ENCODE measurements at places on chromosomes 11 and 22.

DNA sequence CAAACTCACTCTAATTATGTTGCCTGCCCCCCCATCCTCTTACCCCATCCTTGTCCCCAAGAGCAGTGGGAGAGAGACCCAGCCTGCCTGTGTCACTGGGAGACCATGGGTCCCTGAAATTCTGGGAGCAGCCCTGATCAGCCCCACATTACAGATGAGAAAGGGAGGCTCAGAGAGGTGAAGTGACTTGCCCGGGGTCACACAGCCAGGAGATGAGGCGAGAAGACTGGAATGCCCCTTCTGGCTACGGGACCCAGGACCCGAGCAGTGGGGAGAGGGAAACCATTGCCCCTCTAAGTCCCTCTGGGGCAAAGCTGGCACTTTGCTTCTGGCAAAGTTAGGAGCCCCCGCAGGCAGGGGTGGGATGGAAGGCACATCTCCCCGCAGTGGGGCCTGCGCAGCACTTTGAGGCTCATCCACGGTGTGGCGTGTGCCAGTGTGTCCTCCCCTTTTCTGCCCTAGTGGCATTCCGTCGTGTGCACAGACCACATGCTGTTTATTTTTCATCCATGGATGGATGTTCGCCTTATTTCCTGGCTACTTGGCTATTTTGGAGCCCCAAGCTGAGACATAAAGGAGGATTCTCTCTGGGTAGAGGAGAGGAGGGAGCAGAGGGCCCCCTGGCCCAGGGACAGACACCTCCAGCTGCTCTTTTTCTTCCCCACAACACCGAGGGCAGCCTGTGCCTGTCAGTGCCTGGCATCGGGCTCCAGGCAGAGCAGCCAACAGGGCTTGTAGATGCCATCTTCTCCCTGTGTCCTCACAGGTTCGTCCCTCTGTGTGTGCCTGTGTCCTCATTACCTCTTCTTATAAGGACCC, 3.7 kb upstream of the FGF3 start:
- peak; percentile 2 for DNase-seq

GRCh38 chr11:86617502-86617901, 54.9 kb downstream of the ME3 start:
- DNase-seq, result no peak

GRCh38 chr22:17785185-17786184, 11.2 kb upstream of the BID start:
- DNase-seq, result peak; percentile 66

- no peak for DNase-seq
Measured at GRCh38 chr22:50711446-50712340, 26.3 kb upstream of the ACR start.

GRCh38 chr11:11620921-11621572, 758 bp downstream of the GALNT18 start:
- peak; percentile 15 for DNase-seq

GRCh38 chr22:33909075-33909458, 11.2 kb downstream of the LARGE1 start:
- no peak for DNase-seq

DNA sequence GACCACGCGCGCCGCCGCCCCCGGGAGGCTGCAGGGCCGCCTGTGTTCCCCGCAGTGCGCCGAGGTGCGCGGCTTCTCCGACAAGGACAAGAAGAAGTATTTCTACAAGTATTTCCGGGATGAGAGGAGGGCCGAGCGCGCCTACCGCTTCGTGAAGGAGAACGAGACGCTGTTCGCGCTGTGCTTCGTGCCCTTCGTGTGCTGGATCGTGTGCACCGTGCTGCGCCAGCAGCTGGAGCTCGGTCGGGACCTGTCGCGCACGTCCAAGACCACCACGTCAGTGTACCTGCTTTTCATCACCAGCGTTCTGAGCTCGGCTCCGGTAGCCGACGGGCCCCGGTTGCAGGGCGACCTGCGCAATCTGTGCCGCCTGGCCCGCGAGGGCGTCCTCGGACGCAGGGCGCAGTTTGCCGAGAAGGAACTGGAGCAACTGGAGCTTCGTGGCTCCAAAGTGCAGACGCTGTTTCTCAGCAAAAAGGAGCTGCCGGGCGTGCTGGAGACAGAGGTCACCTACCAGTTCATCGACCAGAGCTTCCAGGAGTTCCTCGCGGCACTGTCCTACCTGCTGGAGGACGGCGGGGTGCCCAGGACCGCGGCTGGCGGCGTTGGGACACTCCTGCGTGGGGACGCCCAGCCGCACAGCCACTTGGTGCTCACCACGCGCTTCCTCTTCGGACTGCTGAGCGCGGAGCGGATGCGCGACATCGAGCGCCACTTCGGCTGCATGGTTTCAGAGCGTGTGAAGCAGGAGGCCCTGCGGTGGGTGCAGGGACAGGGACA, 2.7 kb downstream of the NLRP6 start:
- DNase-seq, result peak; percentile 43

- peak; percentile 33 for DNase-seq
Measured at GRCh38 chr11:9861860-9862725, 198.2 kb downstream of the SWAP70 start.

GRCh38 chr11:1532014-1532586, 40.0 kb downstream of the DUSP8 start:
- no peak for DNase-seq

GRCh38 chr11:60740573-60740972, 16.1 kb downstream of the MS4A18 start:
- no peak for DNase-seq

DNA sequence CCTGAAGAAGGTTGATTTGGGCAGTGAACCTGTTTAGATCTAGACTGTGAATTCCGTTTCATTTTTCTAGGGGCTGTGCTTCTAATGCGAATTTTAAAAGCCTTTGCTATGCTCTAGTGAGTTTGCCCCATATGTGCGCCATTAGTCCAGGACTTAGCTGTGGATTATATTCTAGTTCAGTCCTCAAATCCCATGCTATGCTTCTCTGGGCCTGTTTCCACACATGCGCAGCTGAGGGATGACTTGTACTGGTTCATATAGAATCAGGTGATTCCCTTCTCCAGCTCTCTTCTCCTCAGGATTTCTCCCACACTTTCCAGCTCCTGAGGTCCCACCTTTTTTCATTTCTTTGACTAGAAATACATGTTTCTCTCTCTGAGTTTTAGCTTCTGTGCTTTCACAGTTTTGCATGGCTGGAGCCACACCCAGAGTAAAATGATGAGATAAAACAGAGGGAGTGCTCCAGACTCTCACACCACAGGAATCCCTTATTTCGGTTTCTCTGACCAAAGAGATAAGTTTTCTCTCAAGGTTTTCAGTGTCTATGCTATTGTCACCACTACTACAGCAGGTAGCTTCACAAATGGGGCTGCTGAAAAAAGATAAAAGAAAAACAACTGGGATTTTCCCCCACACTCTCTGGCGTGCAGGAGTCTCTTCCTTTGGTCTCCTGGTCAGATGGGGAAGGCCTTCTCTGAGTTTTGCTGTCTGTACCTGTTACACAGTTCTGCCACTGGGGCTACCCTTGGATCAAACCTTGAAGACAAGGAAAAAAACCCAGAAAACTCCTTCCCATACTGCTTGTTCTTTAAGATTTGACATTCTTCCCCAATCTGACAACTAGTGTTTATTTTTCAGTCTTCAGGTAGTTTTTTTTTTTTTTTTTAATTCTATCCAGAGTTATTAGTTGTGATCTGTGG, 96.2 kb upstream of the TEAD1 start:
- DNase-seq, result no peak

DNA sequence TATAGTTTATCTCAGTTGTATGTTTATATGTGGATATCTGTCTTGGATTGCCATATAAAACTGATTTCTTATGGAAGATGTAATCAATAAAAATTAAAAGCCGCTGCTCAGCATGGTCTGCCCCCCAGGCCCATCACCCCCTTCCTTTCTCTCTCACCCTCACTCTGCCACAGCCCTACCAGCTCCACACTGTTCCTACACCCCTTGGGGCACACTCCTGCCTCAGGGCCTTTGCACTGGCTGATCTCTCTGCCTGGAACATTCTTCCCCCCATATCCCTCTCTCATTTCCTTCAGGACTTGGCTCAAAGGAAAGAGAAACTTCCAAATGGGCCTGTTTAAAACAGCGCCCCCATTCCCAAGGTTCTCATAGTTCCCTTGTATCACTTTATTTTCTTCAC, 63.1 kb downstream of the LRRC32 start:
- no peak for DNase-seq

GRCh38 chr11:64933213-64933934, 2.3 kb downstream of the GPHA2 start:
- no peak for DNase-seq

- DNase-seq, result no peak
Measured at GRCh38 chr11:10499874-10500601, 40.9 kb downstream of the RNF141 start.

DNA sequence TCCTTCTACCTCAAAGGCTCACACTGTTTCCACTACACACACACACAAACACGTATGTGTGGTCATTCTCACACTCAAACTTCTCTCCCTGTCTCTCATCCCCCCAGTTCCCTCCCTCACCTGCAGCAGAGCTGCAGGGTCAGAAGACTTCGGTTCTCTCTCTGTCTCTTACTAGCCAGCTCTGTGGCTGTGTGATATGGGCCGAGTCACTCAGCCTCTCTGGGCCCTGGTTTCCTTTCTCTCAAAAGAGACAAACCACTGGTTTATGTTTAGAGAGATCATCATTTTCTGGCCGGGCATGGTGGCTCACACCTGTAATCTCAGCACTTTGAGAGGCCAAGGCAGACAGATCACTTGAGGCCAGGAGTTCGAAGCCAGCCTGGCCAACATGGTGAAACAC, 21.1 kb downstream of the TSPAN18 start:
- DNase-seq, result no peak

- DNase-seq, result no peak
Measured at GRCh38 chr11:33291004-33291777, 34.0 kb downstream of the HIPK3 start.

GRCh38 chr22:49953027-49953679, 7.4 kb upstream of the PIM3 start:
- DNase-seq, result no peak

DNA sequence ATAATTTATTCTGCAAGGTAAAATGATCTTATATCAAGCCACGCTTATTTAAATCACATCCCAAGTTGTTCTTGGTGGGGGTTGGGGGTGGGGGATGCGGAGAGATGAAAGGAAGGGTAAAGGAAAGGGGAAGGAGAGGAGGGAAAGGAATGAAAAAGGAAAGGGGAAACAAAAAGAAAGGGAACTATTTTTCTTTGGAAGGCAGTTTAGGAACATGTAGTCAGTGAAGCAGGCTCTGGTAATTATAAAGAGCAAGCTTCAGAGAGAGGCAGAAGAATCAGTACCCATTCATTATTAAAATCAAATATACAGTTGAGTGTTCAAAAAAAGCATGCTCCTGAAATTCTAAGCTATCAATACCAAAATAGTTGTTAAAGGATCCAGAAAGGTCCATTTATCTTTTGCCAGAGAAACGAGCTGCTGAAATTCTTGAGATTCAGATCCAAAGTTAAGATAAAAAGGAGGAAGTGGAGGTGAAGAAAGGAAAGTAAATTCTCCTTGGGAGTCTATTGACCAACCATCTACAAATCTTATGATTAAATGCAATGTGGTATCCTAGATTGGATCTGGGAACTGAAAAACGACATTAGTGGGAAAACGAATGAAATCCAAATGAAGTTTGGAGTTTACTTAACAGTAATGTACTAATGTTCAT, 107.4 kb downstream of the SGSM3 start:
- DNase-seq, result no peak

DNA sequence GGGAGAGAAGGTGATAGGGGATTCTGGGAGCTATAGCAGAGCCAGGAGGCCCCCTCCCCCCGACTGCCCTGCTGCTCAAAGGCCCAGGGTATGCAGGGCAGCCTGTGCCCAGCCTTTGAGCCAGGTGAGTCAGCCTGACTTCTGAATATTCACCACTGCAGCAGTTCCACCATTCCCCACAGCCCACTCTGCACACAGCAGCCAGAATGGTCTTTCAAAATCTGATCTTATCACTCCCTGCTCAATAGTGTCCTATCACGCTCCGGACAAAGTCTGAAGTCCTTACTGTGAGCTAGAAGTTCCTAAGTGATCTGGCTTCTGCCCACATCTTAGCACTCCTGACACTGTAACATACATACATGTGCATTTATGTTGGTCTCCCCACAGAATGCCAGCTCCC, 111.7 kb downstream of the BUD13 start:
- no peak for DNase-seq

- DNase-seq, result no peak
Measured at GRCh38 chr11:102430158-102430836, 22.3 kb downstream of the TMEM123 start.

- DNase-seq, result peak; percentile 98
Measured at GRCh38 chr11:117985953-117986887, at the start of gene IL10RA. Gene IL10RA (plus strand): TSS chr11:117986394. CDS start chr11:117986468, 74 bp downstream.

DNA sequence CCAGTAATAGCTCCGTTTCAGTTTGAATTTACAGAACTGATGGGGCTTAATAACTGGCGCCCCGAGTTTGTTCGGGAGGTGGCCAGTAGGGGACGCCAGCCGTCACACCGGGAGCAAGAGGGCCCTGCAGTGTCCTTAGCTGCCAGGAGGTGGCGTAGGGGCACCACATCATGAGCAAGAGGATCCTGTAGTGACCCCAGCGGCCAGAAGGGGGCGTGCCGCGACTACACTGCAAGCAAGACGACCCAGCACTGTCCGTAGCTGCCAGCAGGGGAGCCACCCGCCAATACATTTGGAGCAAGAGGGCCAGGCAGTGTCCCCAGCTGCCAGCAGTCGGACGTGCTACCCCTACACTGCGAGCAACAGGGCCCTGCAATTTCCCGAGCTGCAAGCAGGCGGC, 663.7 kb upstream of the B3GAT1 start:
- no peak for DNase-seq

DNA sequence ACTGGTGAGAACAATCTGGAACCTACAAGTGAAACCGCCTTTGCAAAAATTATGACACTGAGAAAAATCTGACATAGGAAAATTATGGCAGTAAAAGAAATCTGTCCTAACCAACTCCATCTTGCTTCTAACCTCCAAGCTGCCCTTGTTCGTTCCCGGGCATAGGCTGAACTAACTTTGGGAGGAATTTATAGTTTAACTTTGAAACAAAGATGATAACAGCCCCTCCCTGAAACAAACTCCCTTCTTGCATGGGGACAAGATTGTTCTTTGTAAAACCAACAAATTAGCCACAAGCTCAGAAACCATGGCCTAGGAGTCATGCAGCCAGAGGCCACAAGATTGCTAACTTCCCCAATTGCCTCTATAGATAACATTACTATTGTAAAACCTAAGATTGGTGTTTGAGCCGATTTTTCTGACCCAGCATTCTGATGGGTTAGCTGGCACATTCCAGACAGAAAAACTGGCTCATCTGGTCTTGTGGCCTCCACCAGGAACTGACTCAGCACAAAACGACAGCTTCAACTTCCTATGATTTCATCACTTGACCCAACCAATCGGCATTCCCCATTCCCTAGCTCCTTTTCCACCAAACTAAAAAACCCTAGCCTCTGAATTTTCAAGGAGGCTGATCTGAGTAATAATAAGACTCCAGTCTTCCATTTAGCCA, 3.6 kb upstream of the CCDC81 start:
- DNase-seq, result no peak

- DNase-seq, result no peak
Measured at GRCh38 chr22:40058265-40058664, 63.5 kb downstream of the FAM83F start.

Measured in 8988T (cell line).